ENCODE measurements at places on chromosomes 5 and 9. TPM values are rescaled to one million over a fixed set of nuclear protein-coding genes. Genes with fewer than 3 reads are reported as not detected.

- no peak for DNase-seq
These were observed 35.8 kb downstream of the C5orf15 start for GRCh38 chr5:133932441-133933168.

- no peak for DNase-seq
These were observed 123.5 kb downstream of the KCNIP1 start for GRCh38 chr5:170627271-170627670.

GRCh38 chr5:105836268-105836667 is 1834.5 kb downstream of the EFNA5 start:
- DNase-seq: no peak

DNA sequence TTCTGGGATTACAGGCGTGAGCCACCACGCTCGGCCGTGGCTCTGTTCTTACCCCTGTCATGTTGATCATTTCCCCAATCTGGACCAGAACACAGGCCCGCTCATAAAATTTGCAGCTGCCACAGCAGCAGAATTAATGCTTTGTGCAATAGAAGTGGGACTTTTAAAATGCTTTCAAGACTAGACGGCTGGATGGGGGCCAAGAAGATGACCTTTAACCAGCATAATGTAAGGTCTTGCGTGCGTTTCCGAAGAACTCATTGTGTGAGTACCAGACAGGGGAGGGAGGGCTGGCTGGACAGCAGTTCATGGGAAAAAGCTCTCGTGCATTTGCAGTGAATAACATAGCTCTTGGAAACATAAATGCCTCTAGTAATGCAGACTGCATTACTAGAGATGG is 3.5 kb upstream of the WDR38 start:
- no peak for DNase-seq

- DNase-seq: no peak
These were observed 102.8 kb downstream of the MRPS30 start for GRCh38 chr5:44911501-44911900.

DNA sequence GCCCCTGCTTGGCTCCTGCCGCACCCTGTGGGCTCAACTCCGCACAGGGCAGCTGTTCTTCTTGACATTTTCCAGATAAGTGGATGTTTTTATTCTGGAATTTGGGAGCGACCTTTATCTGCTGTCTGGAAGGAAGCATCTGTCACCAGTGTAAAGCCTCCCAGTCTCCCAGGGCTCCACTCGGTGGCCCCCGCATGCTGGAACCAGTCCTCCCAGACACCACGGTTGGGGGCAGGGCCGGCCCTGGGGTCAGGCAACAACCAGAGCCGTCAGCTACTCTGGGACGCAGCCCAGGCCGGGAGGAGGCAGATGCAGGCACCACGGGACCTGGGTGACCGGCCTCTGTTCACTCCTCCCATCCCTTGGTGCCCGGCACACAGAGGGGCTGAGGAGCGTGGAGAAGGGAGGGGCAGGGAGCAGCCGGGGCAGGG is 92.8 kb upstream of the ADAMTS2 start:
- no peak for DNase-seq

Gene PRSS3
- 49.0 TPM for total RNA-seq
